ENCODE measurements at places on chromosomes 7 and 10.

- no peak for DNase-seq
Measured at GRCh38 chr7:16711730-16712129, 41.8 kb upstream of the TSPAN13 start.

- DNase-seq, result no peak
Measured at GRCh38 chr7:3197567-3198213, 103.4 kb upstream of the SDK1 start.

DNA sequence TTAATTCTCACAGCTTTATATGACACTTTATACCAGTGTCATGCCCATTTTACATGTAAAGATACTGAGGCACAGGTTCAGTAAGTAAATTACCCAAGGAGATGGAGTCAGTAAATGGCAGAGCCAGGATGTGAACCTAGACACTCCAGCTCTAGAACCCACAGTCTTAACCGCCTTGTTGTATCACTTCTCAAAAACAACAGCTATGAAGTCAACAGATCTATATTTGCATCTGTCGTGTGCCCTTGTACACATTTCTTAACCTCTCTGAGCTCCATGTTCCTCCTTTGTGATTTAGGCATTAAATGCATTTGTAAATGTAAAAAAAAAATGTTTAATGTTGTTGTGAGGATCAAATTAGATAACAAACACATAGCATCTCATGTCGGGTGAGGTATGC lies 716.2 kb downstream of the SUGCT start:
- DNase-seq, result no peak

DNA sequence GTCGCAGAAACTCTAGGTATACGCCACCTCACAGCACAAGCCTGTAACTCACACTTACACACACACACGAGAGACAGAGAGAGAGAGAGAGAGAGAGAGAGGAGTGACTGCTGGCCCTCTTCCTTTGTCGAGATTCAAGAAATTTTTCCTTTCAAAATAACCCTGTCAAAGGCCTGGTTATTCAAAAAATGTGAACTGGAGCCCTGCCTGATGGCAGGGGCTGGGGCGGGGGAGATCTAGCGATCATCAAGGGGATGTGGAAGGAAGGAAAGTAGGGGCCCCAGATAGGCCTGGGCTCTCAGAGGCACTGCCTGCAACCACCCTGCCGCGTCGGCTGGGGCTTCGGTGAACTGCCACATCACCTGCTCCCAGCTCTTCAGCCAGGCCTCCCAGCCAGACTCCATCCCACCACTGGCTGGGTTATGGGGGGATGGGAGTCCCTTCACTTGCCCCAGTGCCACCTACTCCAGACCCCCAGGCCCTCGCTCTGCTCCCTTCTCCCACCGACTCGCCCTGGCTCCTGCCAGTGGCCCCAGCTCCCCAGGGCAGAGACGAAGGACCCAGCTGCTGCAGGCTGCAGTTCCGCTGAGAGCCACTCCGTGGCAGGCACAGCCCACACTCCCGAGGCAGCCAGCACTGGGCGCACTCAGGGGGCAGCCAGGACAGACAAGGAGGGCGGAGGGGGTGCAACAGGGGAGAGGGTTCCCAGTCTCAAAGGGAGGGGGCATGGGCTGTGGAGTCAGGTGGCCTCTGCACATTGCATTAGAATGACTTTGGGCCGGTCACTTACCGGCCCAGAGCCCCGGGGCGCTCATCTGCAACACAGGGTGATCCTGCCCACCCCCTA lies 15.3 kb downstream of the KCNH2 start:
- DNase-seq, result peak; percentile 23

Measured in NCI-H2227 treated with DMSO at 0.1 percent for 48 hours (cell line).